ENCODE measurements at places on chromosomes 6 and 20. TPM values are rescaled to one million over a fixed set of nuclear protein-coding genes. Genes with fewer than 3 reads are reported as not detected.
A peak's percentile ranks its signal among the peaks of the same experiment; 100 is the strongest.

DNA sequence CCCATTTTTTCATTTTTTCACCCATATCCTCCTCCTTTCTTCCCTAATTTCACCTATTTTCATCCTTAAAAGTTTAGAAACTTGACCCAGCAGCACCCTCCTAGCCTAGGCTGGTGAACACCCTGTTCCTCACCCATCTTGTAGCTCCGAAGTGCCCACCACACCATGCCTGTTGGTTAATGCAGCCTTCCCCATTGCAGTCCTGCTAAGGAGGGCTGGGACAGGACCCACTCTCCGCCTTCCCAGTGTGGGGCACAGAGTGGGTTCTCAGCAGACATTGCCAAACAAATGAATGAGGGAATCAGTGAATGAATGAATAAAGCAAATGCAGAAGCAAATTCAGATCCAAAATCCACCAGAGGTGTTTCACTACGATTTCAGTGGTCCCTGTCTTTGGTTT is 45.7 kb downstream of the CTCFL start:
- no peak for DNase-seq

DNA sequence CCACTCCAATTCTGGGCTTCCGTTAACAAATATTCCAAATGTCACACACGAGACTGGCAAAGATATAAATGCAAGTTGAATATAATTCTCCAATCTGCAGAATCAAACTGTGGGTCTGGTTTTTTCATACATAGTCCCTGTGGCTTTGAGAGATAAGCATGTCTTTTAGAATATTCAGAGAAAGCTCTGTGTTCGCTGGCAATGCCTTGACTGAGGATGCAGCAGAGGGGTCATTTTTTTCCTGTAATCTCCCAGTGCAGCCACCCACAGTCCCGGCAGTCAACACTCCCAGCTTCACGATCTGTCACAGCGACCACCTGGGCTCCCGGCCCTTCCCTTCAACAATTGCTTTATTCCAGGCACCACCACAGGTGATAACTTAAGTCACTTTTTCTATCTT is 30.5 kb downstream of the MUC22 start:
- no peak for DNase-seq

DNA sequence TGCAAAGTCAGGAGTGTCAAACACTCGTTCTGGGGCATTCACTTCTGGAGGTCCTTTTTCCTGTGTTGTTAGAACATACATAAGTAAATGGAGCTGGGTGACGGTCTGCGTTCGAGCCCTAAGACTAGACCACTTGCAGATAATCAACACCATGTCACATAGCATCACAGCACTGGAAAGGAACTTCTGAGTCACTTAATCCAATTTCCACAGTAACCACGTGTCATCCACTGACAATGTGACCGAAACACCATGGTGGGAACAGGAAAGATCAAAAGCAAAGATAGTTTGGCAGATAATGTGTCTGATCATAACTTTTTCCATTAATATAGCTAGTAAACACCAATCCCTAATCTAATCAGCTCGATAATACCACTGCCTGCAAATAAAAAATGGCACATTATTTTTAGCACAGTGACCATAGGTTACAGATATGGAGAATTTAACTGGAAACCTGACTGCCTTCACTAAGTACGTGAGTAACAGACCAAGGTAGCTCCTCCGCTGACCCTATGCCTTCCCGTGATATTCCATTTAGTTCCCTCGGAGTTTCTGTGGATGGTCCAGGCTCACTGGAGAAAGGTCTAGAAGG is 34.8 kb downstream of the WRNIP1 start:
- peak; percentile 48 for DNase-seq

DNA sequence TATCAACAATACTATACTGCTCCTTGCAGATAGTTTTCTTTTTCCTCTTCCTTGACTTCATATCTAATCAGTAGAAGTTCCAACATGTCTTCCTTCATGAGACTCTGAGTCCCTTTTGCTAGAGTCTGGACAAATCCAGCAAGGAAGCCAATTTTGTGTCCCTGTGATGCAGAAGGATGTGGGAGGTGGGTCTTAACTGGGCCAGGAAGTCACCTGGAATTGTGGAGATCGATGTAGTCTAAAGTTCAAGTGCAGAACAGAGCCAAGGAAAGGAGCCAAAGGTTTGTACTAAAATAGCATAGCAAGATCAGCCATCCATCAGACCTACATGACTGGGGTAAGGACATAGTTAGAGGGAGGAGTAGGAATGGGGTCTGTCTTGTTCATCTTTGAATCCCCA is 37.6 kb downstream of the SPTLC3 start:
- DNase-seq = no peak

DNA sequence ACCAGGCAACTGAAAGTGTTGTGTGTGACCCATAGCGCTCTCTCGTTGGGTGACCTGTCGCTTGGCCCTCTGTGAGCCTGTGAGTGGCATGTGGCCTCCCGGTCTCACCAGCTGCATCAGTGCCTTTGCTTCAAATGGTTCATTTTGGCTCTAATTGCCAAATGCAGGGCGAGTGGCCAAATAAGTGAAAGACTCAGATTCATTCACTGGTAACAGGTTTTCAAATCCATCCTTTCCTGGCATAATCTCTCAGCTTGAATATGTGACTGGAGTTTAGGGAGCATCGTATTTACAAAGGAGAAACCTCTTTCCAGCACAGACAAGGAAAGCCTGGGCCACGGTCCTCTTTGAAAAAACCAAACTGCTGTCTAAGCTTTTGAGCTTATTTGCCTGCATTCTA is 321.6 kb upstream of the QKI start:
- DNase-seq = no peak

DNA sequence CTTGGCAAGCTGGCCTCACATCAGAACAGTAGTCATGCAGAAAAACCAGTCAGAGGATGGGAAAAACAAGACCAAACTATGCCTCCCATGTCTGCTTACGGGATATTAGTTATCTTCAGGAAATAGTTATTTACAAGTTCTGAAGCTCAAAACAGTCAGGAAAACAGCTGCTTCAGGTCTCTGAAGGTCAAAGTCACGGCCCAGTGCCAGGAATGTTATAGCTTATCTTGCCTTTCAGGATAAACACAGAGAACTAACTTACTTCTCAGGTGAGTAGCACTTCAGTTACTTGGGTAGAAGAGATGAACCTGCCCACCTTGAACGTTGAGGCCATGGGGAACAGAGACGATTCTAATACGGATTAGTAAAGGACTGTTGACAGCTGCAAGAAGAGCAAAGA is 310.7 kb downstream of the KIF16B start:
- DNase-seq = no peak

GRCh38 chr6:44869321-44869897 is 458.7 kb upstream of the RUNX2 start:
- DNase-seq = no peak

- peak; percentile 75 for DNase-seq
Observed at GRCh38 chr6:10510592-10511367, 10.4 kb upstream of the GCNT2 start.

- DNase-seq = no peak
Observed at GRCh38 chr6:135743476-135743875, 108.0 kb upstream of the PDE7B start.

CNBD2 gene
- 2.1 TPM for total RNA-seq

All from M059J (cell line).